ENCODE measurements at places on chromosomes 2 and 18. TPM values are rescaled to one million over a fixed set of nuclear protein-coding genes. Genes with fewer than 3 reads are reported as not detected.

IL36G gene
- polyA plus RNA-seq = not detected

ARHGEF4 gene
- not detected for polyA plus RNA-seq

MOCOS gene
- 0.18 TPM for polyA plus RNA-seq

ASB18 gene
- not detected for polyA plus RNA-seq

PSME4 gene
- 24.7 TPM for polyA plus RNA-seq

ALK gene
- polyA plus RNA-seq = not detected

DHRS9 gene
- polyA plus RNA-seq = 0.32 TPM

PPP1R1C gene
- 0.26 TPM for polyA plus RNA-seq

RFX8 gene
- 0.16 TPM for polyA plus RNA-seq

G6PC2 gene
- not detected for polyA plus RNA-seq

TMEM200C gene
- not detected for polyA plus RNA-seq

VWA3B gene
- not detected for polyA plus RNA-seq

DNA sequence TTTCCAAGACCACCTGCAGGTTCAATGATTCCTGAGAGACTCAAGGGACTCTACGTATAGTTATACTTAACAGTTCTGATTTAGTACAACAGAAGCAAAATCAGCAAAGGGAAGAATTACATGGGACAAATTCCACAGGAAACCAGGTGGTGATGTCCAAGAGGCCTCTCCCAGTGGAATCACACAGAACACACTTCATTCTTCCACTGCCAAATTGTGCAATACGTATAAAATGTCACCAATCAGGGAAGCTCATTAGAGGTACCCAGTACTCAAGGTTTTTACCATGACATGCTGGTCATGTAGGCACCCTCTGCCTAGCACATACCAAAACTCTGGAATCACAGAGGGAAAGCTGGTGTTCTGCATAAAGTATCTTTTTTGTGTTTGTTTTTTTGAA, 22.4 kb downstream of the CAPG start:
- no peak for DNase-seq

DNA sequence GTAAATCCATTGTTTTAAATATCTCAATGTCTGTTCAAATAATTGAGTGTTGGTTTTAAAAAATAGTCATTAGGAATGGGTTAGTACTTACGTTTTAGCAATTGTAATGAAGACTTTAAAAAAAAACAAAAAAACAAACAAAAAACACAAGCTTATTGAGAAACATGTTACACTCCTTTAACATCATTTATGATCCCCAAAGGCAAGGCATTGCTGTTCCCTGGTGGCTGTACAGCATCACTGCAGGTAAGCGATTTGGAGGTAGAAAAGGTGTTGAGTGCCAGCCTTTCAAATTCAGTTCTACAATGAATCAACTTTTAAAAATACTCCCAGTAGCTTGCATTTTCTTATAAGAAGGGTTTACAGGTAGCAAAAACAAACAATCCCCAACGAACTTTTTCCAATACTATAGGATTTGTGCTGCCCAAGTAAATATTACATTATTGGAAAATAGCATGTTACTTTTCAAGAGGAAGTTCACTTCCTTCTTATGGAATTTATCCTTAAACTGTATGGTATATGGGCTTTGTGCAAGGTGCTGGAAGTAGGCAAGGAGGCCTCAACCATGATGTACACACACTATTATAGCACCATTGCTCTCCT, 27.5 kb downstream of the CNRIP1 start:
- DNase-seq = peak; percentile 11

DNA sequence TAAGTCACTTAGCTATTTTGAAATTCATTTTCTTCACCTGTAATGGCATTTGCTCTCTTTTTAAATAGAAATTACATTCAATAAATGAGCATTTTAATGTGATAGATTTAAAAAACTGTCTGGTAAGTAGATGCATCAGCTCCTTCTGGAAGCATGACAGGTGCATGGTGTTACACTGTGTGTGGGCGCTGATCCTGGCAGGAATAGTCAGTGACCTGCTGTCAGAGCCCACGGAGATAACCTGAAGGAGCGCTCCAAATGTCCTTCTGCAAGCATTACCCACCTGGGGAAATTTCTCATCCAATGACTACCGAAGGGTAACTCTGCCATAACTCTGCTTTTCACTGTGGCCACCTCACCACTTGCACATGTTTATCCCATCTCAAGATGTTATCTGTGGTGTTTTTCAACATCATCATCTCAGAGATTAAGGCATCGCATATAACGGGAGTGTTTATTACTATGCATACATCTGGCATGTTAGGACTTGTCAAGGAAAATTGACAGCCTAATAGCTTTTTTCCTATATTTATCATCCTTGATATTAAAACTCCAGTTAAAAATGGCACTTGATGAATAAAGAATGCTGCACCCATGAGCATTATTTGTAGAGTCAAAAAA, 637.3 kb downstream of the ERBB4 start:
- DNase-seq = no peak

DNA sequence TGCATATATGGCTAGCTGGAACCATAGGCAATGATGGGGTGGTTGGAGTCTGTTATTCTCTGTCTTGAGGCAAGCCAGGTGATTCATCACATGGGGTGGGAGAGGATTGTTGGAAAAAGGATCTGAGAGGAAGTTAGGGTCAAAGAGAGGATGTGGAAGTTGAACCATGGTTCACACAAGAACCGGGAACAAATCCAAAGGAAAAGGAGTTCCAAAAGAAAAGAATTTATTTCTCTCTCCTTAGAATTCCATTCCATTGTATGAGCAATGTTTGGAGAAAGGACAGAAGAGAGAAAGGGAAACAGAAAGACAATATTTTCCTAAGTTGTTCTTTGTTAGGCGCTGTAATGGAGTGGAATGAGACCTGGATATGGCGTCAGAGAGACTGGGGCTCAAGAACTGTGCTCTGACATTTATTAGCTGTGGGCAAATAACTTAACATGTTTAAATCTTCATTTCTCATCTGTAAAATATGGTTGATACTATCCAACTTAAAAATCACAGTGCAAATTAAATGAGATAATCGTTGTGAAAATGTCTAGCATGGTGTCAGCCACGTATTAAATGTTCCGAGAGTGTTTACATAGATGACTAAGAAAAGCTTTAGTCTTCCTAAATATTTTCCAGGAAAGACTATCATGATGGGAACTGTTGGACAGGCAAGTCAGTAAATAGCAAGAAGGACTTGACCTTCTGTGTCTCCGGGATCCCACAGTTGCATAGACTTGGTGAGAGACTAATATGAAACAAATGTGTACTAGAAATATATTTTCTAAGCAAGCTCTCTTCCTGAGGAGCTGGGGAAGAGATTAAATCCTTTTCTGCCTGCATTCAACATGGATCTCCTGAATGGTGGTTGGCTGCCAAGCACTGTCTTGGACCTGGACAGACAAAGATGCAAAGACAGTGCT, 71.4 kb downstream of the TRIB2 start:
- peak; percentile 96 for DNase-seq

- DNase-seq = no peak
Observed at GRCh38 chr2:66001538-66001937, 433.4 kb upstream of the MEIS1 start.

GRCh38 chr2:76667821-76668271, 854.3 kb downstream of the LRRTM4 start:
- no peak for DNase-seq

DNA sequence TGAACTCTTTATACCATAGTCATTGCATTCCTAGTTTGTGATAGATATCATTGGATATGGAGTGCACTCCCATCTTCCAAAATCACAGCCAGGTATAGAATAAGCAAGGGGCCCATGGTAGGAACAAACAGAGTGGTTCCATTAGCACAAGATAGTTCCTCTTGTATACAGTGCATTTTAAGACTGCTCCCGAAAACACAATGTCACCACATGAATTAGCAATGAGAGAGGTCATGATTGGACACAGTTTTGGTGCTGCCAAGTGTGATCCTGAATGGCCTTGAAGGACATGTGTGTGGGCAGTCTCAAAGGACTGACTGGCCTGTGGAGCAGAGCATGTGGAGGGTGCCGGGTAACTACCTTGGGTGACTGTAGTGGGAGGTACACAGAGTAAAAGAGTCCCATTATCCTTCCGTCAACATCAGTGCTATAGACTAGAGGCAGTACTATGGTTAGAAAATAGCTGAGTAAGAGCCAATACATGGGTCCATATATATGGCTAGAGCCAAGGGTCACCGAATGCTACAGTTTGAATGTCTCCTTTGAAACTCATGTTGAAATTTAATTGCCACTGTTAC, 549.9 kb downstream of the DSC3 start:
- DNase-seq = no peak

DNA sequence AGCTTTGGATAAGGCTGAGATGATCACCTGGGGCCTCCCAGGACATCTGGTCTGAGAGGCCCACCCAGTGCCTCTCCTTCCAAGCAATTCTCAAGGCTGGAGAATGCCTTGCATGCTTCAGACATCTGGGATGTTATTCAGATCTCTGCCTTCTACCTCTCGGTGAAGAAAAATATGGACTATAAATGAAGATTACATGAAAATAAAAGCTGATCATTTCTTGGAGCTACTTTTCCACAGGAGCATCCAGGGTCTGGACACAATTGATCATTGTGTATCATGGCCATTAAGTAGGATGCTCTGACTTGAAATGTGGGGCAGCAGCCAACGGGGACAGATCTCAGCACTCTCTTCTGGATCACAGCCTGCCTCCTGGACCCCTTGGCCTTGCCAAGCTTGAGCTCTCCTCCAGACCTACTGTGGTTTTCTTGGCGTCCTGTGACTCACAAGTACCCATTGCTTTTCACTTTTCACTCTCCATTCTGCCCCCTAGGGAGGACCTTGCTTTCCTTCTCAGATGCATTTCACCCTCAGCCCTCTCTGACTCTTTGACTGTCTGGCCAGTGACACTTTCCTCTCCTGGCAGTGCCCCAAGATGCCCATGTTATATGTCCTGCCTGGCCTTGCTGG, 203.1 kb downstream of the INSIG2 start:
- no peak for DNase-seq

GRCh38 chr2:162164802-162165201, 12.8 kb upstream of the GCG start:
- DNase-seq = no peak

GRCh38 chr18:36427369-36427768, 129.9 kb downstream of the FHOD3 start:
- no peak for DNase-seq

GRCh38 chr18:34709750-34710441, at the start of gene DTNA:
TSS of gene DTNA (plus strand) at chr18:34710298. CDS start at chr18:34755977, 45,679 bp downstream.
- DNase-seq = peak; percentile 72

- DNase-seq = no peak
Observed at GRCh38 chr2:52498077-52498750, 1269.4 kb upstream of the CHAC2 start.

GRCh38 chr2:240926516-240927389, 20.6 kb downstream of the CROCC2 start:
- no peak for DNase-seq

DNA sequence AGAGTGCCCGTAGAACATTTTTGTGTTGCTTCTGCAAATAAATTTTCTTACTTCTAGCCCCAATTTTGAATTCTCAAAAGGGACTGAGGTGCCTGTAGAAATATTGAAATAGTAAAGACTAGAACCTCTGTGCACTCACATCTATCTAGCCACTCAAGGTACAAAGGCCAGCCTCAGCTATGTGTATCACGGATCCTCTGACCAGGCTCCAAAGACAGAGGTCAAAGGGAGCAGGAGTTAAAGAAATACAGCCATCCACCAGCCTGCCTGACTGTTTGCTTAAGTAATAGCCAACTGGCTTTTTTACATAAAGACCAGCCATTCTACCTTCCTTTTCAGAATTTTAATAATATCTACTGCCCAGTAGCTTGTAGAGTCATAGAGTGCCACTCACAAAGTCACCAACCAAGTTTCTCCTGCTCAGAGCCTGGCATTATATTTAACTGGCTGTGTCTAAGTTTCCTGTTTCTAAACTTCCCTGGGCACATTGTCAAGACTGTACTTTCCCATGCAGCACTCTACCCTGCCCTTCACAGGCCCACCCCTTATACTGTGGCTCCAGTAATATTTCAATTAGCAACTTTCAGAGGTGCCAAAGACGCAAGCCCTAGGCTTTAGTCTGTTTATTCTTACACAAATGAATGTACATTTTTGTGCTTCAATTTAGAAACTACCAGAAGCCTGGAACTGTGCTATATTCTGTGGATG, 338.3 kb upstream of the NT5C1B start:
- no peak for DNase-seq

GRCh38 chr2:30949435-30949834, 142.2 kb upstream of the CAPN13 start:
- DNase-seq = no peak
